ENCODE measurements at places on chromosomes 3 and 15. TPM values are rescaled to one million over a fixed set of nuclear protein-coding genes. Genes with fewer than 3 reads are reported as not detected.

Gene ST3GAL6
- total RNA-seq, result 0.64 TPM

Gene CDHR4
- total RNA-seq, result 0.32 TPM

Gene ACAN
- not detected for total RNA-seq

Gene ADAMTS17
- 0.19 TPM for total RNA-seq

Gene SAMMSON
- total RNA-seq, result not detected

Gene GPR87
- total RNA-seq, result 0.97 TPM

GRCh38 chr3:179882292-179882691 is 154.4 kb downstream of the PEX5L start:
- no peak for DNase-seq

DNA sequence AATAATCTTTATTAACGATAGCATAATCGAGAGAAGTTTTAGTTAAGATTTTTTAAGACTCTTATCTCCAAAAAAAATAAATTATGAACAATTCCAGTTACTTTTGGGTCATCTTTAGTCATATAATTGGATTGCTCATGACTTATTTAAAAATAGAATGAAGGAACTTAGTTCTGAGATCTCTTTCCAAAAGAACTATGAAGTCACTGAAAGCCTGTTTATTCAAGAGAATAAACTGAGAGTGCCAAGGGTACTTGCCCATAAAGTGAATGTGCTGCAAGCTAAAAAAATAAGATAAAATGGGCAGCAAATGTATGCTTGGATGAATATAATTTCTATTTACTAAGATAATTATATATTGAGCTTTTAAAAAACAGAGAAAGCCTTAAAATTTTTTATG is 176.5 kb upstream of the PLSCR5 start:
- DNase-seq, result no peak

GRCh38 chr15:65115542-65115941 is 542 bp upstream of the UBAP1L start:
- DNase-seq, result no peak

DNA sequence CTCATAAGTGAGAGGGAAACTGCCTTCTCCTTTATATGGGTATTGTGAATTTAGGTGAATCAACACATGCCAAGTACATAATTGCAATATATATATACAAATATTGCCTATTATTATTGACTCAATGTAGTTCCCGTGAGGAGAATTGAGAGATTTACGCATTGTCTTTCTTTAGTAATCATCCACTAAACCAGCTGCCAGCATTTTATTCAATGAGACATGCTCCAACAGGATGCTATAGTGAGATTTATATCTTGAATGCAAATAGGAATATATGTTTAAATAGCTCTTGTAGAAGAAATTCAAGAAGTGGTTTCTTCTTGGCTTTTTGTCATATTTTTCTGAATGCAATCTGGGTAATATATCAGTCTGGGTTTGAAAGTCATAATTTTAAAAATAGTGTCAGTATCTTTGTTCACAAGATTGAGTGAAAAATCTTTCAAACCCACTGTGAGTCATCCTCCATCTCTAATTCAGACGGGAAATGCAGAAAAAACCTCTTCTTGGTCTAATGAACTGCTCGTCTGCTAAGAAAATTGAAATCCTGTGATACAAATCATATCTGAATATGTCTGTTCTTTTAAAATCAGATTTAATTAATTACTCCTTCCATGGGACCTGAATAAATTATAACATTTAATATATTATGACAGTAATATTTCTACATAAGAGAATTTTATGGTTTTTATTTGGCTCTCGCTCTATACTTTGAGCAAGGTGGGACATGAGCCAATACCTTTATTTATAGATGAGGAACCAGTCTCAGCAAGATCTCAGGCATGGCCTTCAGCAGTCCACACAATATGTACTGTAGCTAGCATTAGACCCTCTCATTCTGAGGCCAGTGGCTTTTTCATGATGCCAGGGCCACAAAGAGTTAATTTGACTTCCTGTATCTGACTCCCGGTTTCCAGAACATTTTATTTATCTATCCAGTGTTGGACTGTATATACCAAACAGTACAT is 516.0 kb downstream of the GABRG3 start:
- no peak for DNase-seq

DNA sequence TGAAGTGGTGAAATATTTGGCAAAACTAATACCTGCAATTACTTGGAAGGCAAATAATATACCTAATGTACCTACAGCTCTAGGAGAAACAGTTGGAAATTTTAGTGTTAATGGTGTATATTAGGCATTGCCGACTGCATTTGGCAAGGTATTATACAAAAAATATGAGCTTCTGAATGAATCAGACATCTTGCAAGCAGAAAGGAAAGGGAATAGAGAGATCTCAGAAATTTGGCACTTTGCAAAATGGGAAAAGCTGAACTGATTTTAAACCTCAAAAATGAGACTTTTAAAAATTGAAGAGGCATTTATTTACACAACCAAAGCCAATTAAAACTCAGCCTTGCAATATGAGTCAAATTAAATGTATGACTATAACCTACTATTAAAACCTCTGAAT is 40.2 kb upstream of the C15orf61 start:
- no peak for DNase-seq

DNA sequence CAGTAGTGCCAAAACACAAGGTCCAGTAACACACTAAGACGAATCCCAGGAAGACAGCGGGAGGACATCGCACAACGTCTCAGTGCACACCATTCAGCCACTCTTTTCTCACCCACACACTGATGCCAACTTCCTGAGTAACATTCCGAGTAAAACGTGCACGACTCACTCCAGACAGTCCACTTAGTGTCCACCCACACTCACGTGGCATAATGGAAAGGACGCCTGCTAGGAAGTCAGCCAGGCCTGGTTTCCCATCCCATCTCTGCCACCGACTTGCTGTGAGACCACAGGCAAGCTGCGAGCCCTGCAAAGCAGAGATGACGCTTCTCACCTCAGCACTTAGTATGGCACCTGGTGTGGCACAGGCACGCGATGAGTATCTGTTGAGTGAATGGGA is 36.8 kb upstream of the VGLL4 start:
- no peak for DNase-seq

- no peak for DNase-seq
Measured at GRCh38 chr15:81284256-81285031, 39.5 kb downstream of the STARD5 start.

- DNase-seq, result no peak
Measured at GRCh38 chr3:153503873-153504272, 341.8 kb downstream of the RAP2B start.

GRCh38 chr15:71295603-71296314 is 180.5 kb downstream of the THSD4 start:
- DNase-seq, result no peak

Data from activated naive CD4-positive, alpha-beta T cell treated with anti-CD3 and anti-CD28 coated beads, Interleukin-2, amount 50 U/mL, for 72 hours (primary cell).